ENCODE measurements at places on chromosomes 13 and 19.

DNA sequence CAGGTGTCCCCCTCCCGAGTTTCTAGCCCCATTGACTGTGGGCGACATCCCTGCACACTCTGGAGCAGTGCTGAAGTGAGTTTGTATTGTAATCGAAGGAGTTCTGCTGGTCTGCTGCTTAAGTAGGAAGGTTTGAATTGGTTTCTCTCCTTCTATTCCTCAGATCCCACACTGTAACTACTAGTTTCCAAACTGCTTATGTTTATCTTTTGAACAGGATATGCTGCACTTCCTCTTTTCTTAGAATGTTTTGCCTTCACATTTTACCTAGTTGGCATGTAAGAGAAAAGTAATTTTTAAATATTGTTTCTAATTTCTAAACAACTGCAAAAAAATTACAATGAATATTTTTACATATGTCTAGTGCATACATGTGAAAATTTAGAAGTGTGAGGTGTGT lies 511.8 kb downstream of the KLF12 start:
- DNase-seq, result no peak

DNA sequence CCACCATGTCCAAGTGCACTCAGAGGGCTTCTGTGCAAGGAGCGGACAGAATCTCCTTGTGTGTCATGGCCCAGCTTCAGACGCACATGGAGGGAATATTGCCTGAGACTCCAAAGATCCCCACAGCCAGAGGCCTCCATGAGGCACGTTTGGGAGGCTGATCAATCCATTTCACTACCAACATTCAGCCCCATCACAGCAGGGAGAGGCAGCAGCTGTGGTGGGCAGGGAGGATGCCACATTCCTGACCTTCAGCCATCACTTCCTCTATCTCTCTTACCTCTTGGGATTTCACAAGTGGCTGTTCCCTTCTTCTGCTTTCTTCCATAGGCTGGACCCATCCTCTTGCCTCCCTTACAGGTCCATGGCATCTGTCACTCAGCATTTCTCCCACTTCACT lies 82.4 kb upstream of the MBNL2 start:
- no peak for DNase-seq

DNA sequence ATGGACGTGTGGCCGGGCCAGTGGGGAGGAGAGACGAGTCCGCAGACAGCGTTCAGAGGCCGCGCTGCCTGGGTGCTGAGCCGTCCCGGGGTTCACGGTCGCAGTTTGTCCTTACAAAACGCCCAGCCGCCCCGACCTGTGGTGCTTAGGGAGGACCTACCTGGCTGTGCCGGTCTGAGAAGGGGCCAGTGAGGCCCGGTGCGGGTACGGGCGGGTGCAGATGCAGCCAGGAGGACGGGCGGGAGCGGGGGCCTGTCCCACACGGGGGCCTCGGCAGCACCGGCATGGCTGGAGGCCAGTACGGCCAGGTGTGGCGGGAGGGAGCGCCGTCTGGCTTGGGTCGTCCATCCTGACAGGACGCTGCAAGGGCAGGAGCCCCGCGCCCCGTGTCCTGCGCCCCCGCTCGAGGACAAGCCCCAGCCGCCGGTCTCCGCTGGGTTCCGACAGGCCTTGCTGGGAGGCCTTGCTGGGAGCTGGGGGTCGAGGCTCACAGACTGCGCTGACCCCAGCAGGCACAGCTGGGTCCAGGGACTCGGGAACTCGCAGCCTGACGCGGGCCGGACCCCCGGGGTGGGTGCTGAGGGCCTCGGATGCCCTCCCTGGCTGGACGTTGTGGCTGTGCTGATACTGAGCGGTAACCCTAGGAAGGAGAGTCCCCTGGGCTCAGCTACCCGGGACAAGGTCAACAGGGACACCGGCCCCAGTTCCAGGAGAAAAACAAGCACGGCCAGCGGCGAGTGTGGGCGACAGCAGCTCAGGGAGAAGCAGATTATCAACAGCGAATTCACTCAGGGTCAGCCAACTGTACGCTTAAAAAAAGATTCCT lies 5.3 kb upstream of the PROZ start:
- no peak for DNase-seq

- no peak for DNase-seq
Observed at GRCh38 chr13:43773602-43774001, 13.2 kb downstream of the ENOX1 start.

GRCh38 chr19:29665826-29666577 lies 741 bp downstream of the PLEKHF1 start:
- DNase-seq, result no peak

DNA sequence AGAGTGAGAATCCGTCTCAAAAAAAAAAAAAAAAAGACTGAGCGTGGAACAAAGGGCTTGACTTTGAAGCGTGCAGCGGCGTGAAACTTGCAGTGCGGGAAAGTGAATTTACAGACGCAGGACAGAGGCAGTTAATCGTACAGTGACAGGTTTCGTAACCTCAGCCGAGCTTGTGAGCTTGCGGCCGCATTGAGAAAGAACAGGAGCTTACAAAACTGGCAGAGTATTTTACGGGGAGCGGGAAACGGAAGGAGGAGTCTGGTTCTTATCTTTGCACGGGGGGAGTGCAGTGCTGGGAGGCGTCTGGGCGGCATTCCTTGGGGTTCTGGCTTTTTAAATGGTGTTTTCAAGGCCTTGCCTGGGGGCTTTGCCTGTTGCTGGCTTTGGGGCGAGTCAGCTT lies 6.0 kb upstream of the BSG start:
- no peak for DNase-seq

GRCh38 chr13:47499358-47500150 lies 501.5 kb downstream of the SUCLA2 start:
- no peak for DNase-seq

GRCh38 chr19:3243819-3244700 lies 19.6 kb downstream of the CELF5 start:
- DNase-seq, result no peak

GRCh38 chr19:2587001-2587719 lies 111.2 kb downstream of the GADD45B start:
- DNase-seq, result no peak

DNA sequence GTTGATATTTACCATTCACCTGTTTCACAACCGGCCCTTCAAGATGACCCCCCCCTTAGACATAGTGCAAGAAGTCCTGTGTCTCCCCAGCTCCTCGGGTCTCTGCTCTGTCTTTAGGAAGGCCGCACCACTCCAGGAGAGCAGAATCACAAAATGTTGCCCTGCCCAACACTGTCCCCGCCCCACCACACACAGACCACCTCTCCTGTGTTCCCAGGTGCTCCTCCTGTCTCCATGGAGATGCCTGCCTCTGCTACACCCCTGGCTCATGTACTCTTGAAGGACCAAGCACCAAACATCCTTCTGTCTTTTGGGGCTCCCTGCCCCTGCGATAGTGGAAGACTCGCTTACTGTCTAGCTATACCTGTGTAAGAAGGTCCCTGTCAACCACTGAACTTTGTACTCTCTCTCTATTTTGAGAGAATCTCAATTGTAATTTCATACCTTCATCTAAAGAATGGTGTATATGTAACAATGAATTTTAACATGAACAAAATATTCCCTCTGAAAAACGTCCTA lies 9.6 kb upstream of the TNFRSF19 start:
- no peak for DNase-seq

DNA sequence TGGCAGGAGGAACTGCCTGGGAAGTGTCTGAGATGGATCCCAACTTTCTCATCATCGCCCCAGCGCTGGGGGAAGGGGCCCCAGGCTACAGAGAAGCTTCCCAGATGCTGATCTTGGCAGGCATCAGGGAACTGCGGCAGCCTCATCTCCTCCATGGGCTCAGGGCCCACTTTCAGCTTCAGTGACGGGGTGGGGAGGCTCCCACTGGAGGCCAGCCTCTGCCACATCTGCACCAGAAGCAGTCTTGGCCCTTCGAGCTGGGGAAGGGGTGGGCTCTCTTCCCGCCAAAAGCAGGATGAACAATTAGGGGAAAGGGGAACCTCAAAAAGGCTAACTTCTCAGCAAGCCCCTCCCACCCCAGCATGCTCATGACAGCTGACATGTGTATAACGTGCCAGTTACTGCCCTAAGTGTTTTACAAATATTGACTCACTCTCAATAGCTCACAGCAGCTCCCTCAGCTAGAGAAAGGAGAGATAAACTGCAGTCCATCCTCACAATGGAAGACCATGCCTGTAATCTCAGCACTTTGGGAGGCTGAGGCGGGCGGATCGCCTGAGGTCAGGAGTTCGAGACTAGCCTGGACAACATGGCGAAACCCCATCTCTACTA lies 7.1 kb upstream of the S1PR2 start:
- DNase-seq, result no peak

- DNase-seq, result no peak
Observed at GRCh38 chr13:46166224-46166584, 15.8 kb downstream of the LCP1 start.

DNA sequence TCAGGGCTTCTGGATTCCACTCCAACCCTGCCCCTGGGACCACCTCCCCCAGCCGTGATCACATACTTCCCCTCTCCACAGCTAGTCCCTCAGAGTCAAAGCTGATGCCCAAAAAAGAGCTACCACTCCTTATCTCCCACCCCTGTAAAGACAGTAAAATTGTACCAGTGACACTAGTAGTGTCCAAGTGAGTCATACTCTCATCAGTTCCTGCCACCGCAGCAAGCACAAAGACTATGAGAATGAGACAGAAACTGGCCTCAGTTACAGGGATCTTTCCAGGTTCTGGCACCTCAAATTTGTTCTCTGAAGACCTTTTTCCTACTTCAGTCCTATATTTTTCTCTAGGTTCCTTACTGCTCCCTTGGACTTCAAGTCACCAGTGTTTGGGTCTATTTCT lies 144.2 kb downstream of the SPRY2 start:
- no peak for DNase-seq

GRCh38 chr13:61905054-61905453 lies 489.4 kb upstream of the PCDH20 start:
- DNase-seq, result no peak

DNA sequence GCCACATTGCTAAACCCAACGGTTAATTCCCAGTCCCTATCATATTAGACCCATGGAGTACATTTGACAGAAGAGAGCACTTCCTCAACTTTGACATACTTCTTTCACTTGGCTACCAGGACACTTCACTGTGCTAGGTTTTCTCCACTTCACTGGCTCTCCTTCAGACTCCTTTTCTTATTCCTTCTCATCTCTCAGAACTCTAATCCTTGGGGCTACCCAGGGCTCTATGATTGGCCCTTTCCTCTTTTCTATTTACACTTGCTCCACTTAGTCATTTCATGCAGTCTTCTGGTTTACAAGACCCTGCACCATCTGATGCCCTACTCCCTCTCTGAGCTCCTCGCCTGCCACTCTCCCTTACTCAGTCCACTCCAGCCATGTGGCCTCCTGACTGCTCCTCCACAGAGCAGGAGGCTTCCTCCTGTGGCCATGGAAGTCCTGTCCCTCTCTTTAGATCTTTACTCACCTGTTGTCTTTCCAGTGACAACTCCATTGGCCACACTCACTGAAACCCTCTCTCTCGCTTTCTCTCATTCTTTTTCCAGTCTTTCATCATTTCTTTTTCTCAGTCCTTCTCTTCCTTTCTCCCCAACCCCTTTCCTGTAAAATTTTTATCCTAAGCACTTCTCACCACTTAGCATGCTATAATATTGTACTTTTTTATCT lies 90.4 kb downstream of the TBC1D4 start:
- no peak for DNase-seq

GRCh38 chr19:43700395-43701000 lies 15.4 kb upstream of the IRGC start:
- DNase-seq, result peak; percentile 35

- no peak for DNase-seq
Observed at GRCh38 chr19:55857149-55857548, 20.8 kb downstream of the NLRP4 start.

- no peak for DNase-seq
Observed at GRCh38 chr13:111564606-111565005, 244.2 kb downstream of the TEX29 start.

DNA sequence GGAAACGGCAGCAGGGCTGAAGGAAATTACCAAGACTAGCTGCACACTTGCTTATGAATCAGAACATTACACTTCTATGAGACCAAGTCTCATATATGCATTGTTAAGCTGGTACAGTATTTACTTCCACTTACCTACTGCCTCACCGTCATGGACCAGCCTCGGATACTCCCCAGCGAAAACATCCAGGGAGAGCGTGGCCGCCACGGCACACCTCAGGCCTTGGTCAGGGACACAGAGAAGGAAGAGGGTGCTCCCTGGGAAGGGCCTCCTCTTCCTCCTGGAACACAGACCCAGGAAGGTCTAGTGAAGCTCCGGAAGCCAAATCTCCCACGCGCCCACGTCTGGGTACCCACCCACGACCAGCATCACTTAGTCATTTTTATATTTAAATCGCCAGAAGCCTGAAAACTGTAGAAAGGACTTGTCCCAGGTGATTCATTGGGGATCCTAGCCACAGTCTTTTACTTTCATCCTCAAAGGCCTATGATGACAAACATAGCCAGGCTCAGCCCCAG lies 24.4 kb upstream of the MTIF3 start:
- DNase-seq, result no peak

GRCh38 chr19:45526143-45526542 lies 18.9 kb downstream of the VASP start:
- DNase-seq, result no peak

DNA sequence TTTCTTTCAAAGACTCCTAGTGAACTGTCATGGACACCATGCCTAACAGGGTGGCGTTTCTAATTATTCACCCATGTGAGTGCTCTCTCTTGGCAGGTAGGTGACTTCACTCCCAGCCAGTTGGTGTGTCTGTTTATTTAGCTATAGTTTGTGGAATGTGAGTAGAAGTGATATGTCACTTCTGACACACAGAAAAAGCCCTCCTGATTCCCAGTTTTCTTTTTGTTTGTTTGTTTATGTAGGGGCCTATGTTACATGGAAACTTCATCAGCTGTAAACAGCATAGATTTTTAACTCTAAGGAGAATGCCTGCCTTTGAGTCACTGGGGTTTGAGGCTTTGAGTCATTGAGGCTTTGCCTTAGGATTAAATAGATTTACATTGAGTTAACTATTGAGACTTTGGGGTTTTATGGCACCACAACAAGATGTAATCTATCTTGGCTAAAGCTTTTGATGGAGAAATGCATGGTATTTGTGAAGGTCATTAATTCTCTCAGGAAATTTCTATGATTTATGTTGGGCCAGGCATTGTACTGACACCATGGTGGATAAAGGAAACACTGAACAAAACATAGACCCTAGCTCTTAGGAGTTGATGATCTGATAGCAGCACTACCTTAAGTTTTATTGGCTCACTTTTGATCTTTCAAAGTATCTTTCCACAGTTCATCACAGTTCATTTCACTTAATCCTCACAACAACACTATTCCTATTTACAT lies 45.3 kb downstream of the UFM1 start:
- no peak for DNase-seq
